ENCODE measurements at places on chromosomes 1 and 21.

GRCh38 chr1:200075938-200076546 lies 48.5 kb downstream of the NR5A2 start:
- DNase-seq: no peak

GRCh38 chr1:11443043-11443442 lies 35.9 kb upstream of the DISP3 start:
- DNase-seq: no peak

- no peak for DNase-seq
Measured at GRCh38 chr1:164228928-164229327, 330.1 kb upstream of the PBX1 start.

- DNase-seq: no peak
Measured at GRCh38 chr1:41333146-41333784, 28.0 kb upstream of the FOXO6 start.

DNA sequence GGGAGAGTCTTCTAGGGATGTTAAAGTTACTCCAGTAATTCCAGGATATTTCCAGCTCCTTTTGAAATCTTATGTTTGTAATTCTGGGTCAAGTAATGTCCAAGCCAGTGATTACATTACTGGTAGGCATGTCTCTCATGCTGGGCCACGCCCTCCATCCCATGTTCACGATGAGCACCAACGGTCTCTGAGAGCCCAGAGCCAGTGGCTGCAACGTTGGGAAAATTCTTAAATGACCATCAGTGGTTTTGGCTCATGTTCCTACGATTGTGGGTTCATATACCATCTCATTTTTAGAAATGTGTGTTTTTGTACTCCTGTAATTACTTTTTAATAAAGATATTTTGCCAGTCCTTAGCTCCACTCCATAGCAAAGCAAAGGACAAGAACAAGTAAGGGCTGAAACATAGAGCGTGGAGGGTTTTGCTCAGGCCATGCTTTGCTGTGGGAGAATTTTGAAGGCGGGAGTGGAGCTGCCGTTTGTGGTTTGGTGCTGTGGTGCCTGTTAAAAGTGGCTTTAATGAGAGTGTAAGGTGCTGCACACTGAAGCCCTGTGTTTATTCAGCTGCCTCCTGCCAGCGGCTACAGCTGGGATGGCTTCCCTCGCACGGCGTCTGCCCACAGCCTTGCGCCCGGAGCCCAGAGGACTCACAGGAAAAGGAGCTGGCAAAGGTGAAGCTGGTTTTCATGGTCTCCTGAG lies 28.9 kb downstream of the VANGL1 start:
- DNase-seq: no peak

GRCh38 chr21:46223217-46223616 lies 5.4 kb downstream of the LSS start:
- DNase-seq: no peak

GRCh38 chr1:244173240-244173639 lies 122.2 kb downstream of the ZBTB18 start:
- DNase-seq: no peak

- DNase-seq: no peak
Measured at GRCh38 chr1:32728413-32729077, 26.0 kb upstream of the SYNC start.

GRCh38 chr21:32094804-32095203 lies 184.0 kb downstream of the MIS18A start:
- no peak for DNase-seq

GRCh38 chr1:6279613-6280383 lies 18.9 kb upstream of the GPR153 start:
- no peak for DNase-seq

GRCh38 chr1:19401535-19401889 lies 83.8 kb downstream of the CAPZB start:
- DNase-seq: no peak

Measured in GM10248 (cell line).